ENCODE measurements at places on chromosomes 2 and 18.

DNA sequence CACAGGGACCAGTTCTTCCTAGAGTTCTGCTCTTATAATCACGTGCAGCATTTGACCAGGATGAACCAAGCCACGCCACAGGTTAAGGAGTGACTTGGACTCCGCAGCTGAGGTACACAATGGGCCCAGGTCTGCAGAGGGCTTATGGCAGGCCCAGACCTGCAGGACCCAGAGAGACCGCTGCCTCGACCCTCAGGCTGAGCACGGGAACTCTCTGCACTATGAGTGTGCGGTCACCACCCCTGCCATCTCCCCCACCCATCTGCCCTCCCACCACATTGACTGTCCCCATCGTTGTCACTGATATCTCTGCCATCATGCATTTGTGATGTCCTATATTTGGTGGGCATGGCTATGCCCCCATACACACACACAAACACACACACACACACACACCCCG lies 45.7 kb upstream of the HPCAL1 start:
- no peak for DNase-seq

DNA sequence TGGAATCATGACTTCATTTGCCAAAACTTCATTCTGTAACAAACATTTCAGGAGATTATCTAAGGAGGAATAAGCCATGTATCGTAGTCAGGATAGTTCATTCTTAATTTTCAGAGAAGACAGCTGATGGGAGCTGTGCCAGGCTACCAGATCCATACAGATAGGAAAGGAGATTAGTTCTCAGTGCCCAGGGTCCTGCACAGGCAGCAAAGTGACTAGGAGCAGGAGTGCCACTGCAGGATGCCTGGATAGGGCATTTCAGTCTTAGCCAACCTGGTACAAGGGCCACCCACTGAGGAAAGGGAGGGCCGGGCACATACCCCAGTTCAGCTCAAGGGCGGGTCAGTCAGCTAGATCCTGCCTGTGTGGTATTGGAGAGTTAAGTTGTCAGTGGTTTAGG lies 6.7 kb upstream of the OSR1 start:
- DNase-seq, result no peak

DNA sequence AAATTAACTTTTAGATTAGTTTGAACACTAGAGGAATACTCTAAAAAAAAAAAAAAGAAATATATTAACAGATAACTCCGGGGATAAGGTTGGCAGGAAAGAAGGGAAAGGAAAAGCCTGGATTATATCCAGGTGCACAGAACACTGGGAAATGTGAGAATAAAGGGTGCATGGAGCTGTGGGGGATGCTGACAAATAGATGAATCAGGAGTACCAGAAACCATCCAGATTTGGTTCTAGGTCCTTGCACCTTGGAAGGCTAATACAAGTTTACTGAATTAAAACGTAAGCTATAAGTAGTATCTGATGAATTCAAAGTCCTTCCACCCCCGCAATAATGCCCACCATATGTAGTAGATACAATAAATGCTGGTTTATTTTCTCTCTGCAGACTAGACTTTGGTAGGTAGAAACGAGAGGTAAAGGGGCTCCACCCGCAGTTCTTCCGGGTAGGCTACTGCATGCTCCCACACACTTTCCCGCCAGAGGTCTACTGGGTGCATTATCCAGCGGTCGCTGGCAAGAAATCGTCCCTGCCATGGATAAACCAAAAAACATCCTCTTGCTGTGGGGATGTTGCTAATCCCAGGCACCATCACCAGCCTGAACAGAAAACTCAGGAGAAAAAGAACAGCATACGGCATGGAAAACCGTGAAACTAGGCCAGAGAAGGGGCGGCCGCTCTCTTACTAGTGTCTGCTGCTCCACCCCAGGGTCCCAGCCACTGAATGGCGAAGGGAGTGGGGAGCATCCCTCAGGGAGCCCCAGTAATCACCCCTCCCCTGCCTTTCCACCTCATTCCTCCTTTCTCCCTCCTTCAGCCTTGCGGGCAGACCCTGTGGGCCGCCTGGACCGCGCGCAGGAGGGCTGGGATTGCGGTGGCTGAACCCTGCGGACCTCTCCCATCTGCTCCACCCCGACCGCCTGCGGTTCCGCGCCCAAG lies 1.5 kb downstream of the CNRIP1 start:
- no peak for DNase-seq

DNA sequence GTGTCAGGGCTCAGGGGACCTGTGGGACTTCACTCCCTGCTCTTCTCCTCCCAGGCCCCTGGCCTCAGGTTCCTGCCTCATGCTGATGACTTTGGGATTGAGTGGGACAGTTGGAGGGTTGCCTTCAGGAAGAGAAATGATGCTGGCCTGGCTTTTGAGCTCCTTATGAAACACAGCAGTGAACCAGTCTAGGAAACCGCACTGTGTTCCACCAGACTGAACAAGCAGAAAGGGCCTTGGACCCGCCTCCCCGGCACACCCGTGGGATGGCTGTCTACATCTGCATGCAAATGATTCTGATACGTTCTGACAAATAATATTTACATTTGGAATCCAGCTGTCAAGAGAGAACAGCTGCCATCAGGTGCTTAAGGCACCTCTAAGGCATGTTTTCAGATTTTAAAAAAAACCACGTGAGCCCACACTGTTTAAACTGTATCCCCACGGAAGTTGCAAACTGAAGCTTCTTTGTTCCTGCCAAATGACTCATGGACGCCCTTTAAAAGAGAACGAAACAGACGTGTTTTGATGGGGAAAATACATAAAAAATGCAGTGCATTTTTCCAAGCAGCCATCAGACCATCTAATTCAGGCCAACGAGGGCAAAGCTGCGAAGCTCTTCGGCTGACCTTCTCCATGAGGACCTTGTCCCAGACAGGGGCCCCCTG lies 27.6 kb upstream of the ASAP2 start:
- no peak for DNase-seq

- no peak for DNase-seq
These were observed 86.1 kb downstream of the SLC25A12 start for GRCh38 chr2:171807831-171808393.

- DNase-seq, result no peak
These were observed 52.2 kb upstream of the ACKR3 start for GRCh38 chr2:236517251-236518031.

DNA sequence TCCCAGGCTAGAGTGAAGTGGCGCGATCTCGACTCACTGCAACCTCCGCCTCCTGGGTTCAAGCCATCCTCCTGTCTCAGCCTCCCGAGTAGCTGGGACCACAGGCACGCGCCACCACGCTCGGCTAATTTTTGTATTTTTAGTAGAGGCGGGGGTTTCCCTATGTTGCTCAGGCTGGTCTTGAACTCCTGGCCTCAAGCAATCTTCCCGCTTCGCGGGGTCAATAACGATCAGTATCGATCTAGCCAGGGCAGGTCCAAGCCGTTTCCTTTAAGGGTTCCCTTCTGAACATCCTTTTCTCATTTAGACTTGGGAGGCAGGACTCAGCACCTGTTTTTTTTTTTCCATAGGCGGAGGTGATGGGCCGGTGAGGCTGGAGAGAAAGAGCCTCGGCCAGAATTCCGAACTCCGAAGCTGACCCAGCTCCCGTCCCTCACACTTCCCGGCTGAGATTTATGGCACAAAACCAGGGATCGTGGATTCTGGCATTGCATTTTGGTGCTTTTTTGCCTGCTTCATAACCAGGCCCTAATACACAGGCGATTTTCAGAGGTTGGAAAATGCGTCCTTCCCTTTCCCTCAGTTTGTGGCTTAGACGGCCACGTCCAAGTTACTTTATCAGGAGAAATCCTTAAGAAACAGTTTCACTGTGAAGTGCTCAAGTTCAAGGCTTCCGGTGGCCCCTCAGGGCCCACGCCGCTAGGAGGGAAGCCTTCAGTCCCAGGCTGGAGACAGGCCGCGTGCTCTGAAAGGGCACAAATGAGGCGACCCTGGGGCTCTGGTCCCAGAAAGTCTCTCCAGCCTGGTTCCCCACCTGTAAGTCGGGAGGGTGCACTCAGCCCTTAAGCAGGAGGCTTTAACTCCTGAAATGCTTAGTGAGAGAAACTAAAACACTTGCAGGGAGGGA lies 998 bp upstream of the SLC66A3 start:
- no peak for DNase-seq

- DNase-seq, result no peak
These were observed 78.0 kb downstream of the LTBP1 start for GRCh38 chr2:33024758-33025157.

DNA sequence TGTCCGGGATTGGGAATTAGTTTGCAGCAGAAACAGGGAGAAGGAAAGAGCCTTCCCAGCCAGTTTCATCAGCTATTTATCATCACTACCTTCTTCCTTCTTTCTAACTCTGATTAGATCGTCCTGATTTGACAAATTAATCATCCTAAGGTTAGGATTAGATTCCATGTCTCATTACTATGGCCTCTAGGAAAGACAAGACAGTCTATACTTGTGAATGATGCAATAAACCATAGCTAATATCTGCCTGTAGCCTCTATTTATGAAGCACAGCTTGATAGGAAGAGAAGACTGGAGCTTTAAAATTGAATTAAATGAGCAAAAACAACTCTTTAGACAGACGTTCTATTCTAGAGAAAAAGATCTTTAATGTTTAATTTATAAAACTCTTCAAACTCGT lies 25.2 kb upstream of the FRZB start:
- DNase-seq, result no peak

GRCh38 chr2:76323381-76323780 lies 612.7 kb upstream of the GCFC2 start:
- no peak for DNase-seq

DNA sequence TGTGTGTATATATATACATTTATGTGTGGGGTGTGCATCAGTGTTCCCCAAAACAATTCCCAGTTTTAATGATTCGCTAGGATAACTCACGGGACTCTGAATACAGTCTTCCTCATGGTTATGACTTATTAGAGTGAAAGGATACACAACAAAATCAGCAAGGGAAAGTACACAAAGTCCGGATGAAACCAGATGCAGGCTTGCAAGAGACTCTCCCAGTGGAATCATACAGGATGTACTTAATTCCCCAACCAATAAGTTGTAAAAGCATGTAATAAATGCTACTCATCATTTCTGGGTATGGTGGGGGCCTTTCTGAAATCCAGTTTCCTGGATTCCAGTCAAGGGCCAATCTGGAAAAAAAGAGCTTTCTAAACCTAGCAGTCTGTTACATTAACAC lies 654.1 kb upstream of the SYT4 start:
- no peak for DNase-seq

DNA sequence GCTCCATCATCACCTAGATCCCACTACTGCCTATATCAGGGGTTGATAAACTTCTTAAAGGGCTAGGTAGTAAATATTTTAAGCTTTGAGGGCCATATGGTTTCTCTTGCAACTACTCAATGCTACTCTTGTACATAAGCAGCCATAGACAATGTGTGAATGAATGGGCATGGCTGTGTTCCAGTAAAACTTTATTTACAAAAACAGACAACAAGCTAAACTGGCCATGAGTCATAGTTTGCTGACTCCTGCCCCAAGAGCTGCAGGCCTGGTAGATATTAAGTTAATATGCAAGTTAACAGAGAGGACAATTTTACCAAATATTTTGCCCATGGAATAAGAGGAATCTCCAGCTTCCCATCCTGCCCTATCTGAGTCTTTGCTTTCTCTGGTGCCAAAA lies 29.8 kb upstream of the MYO3B start:
- DNase-seq, result no peak

DNA sequence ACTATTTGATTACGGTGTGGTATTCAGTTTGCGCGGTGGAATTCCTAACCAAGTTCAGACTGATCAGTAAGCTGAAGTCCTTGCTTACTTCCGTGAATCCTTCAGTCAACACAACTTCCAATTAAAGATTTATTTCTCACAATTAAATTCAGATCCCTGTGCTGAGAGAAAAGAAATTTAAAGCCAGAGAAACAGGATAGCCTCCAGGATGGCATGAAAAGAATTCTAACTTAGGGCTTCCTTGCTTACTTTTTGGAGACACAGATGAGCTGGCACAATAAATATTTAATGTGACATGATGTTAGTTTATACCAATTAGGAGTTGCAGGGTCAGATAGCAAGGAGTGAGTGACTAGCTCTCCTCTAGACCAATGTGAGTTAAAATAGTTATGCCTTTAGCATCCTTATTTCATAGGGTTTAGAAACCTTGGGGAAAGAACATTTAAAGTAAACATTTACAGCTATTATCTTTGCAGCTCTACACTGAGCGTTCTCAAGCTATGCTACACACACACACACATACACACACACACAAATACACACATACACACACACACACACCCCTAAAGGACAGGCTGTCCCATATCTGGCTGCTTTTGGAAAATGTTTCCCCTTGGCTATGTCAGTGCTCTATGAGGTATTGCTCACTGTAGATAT lies 151.0 kb downstream of the TRIB2 start:
- no peak for DNase-seq

DNA sequence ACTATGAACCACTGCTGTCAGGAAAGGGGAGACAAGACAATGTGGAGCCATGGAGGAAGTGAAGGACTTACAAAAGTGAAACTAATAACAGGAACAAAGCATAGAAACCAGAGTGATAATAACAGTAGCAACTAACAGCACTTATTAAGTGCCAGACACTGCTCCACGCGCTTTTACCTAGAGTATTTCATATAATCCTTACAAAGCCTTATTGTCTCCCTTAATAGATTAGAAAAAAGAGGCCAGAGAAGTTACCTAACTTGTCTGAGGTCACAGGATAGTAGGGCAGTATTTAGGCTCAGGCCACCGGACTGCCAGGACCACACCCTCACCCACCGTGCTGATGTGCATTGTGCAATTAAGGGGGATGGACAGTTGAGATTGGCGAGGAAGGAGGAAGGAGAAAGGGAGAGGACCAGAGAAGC lies 98.6 kb upstream of the NFU1 start:
- DNase-seq, result no peak

DNA sequence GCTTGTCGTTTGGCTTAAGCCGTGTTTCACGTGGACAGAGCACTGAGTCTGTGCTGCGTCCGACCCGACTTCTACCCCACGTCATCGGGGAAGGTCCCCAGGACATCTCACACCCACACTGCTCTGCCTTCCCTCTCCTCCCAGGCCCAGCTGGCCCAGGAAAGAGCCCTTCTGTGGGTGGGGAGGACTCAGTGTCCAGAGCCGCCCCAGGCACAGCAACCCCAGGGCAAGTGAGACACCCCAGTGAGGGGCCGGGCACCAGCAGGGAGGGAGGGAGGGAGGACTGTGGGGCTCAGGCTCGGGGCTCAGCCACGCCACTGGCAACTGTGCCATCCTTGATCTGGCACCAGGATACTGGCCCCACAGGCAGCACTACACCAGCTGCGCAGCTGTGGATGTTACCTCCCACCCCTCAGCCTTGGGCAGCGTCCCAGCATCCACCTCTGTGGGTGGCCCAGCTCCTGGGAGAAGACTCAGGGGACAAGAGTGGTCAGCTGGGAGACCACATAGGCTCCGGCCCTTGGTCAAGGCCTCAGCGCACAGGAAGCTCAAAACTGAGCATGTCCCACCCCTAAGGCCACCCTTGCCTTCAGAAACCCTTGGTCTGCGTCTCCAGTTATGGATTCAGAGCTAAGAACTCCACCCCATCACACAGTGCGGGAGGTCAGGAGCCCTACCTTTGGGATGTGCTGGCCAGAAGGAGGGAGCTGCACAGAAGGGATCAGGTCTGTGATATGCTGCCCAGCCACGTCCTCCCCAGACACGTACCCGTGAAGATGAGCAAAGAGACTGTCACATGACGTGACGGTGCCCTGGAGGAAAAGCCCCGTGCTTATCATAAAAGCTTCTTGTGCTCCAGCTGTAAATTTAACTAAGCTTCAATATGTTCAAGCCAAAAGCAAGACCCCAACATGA lies 11.7 kb downstream of the PASK start:
- no peak for DNase-seq

- no peak for DNase-seq
These were observed 1.2 kb downstream of the SERTAD2 start for GRCh38 chr2:64652231-64653108.

- no peak for DNase-seq
These were observed 40.4 kb downstream of the FTCDNL1 start for GRCh38 chr2:199810422-199811171.
